NCI-H1417 (cell line): ENCODE measurements at places on chromosomes 5 and 9.
A peak's percentile ranks its signal among the peaks of the same experiment; 100 is the strongest.

DNA sequence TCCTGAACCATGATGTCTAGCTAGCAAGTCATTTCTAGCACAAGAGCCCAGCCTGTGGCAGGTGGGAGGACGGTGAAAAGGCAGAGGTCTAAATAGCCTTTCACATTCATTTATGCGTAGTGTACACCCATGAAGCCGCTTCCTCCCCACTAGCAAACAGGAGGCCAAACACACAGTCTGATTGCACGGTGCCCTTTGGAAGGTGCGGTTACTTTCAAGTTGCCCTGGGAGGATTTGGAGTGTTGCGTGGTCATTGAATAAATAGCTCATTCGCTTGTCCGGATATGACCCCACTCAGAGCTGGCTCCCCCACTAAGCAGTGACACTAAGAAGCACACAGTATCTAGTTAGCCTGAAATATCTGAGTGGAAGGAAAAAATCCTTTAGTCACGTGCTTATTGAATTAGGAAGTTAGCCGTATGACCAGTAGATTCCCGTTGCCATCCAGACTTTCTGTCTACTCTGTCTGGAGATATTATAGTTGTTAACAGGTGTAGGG lies 664 bp upstream of the ARSB start:
- peak; percentile 37 for DNase-seq

GRCh38 chr5:168724227-168724626 lies 145.1 kb upstream of the PANK3 start:
- no peak for DNase-seq

- DNase-seq: no peak
Measured at GRCh38 chr5:77028631-77029375, 1.4 kb upstream of the AGGF1 start.

DNA sequence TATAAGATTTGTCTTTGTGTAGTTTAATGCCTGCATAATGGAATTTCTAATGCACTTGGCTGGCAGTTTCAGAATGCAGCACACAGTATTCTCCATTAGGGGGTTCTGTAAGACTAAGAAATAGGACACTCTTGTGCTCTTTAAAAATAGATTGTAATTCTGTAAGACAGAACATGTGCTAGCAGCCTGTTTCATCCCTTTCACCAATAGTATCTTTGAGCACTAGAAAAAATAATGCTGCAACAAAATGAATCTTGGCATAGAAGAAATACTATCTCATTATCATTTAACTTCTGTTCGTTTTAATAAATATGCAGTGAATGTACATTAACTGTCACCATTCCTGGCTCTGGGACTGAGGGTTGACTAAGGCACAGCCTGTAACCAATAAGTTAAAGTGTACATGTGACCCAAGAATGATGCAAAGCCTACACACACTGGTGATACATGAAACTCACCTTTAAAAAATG lies 23.8 kb upstream of the ZNF622 start:
- DNase-seq: peak; percentile 78

GRCh38 chr9:92950359-92950955 lies 3.1 kb downstream of the FGD3 start:
- DNase-seq: no peak

- DNase-seq: no peak
Measured at GRCh38 chr5:114419067-114419388, 57.2 kb downstream of the KCNN2 start.

DNA sequence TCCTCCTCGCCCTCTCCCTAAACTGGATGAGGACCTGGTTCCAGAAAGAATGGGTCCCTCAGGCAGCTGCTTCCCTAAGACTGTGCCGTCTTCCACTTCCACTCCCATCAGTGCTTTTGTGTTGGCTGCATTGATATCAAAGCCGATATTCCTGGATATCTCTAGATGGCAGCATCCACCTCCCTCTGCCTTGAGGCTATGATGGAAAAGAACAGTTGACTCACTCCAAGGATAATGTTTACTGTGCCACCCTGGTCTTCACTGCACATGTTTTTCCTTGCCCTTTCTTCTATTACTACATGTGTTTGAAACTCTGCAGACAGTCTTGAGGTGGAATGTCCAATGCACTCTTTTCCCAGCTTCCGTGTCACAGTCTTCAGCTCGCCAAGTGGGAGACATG lies 211.6 kb downstream of the MAST4 start:
- DNase-seq: peak; percentile 53

GRCh38 chr5:61275841-61276240 lies 56.2 kb upstream of the ZSWIM6 start:
- DNase-seq: no peak

GRCh38 chr5:106523852-106524251 lies 1146.9 kb downstream of the EFNA5 start:
- DNase-seq: no peak

DNA sequence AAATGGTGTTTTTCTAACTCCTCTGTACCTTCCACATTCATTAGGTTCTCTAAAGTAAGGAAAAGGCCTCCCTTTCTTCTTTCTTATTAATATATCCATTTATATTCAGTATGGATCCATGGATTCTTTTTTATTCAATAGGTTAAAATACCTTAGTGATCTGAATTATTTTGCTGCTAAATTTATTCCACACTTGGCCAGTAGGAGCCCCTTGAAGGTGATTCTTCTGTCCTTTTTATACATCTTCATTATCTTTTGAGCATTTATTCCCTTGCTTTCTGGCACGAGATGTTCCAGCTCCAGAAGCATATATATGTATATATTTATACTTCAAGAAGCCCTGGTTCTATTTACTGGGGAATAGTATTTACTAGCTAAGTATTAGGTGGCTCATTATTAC lies 311.8 kb upstream of the SGCD start:
- DNase-seq: no peak
